ENCODE measurements at places on chromosomes 2 and 18. TPM values are rescaled to one million over a fixed set of nuclear protein-coding genes. Genes with fewer than 3 reads are reported as not detected.

EN1 gene
- not detected for total RNA-seq

UNC80 gene
- not detected for total RNA-seq

GKN1 gene
- not detected for total RNA-seq

CNDP1 gene
- not detected for total RNA-seq

CLEC4F gene
- total RNA-seq = not detected

RFTN2 gene
- total RNA-seq = 3.6 TPM

EMILIN1 gene
- total RNA-seq = 366 TPM

KCNF1 gene
- 0.29 TPM for total RNA-seq

PLEK gene
- total RNA-seq = not detected

ST8SIA5 gene
- 0.15 TPM for total RNA-seq

SH3RF3 gene
- 8.4 TPM for total RNA-seq

SERPINB10 gene
- total RNA-seq = not detected
